ENCODE measurements at places on chromosomes 5 and 9. TPM values are rescaled to one million over a fixed set of nuclear protein-coding genes. Genes with fewer than 3 reads are reported as not detected.

- DNase-seq: no peak
Observed at GRCh38 chr5:6424110-6424659, 24.5 kb upstream of the UBE2QL1 start.

DNA sequence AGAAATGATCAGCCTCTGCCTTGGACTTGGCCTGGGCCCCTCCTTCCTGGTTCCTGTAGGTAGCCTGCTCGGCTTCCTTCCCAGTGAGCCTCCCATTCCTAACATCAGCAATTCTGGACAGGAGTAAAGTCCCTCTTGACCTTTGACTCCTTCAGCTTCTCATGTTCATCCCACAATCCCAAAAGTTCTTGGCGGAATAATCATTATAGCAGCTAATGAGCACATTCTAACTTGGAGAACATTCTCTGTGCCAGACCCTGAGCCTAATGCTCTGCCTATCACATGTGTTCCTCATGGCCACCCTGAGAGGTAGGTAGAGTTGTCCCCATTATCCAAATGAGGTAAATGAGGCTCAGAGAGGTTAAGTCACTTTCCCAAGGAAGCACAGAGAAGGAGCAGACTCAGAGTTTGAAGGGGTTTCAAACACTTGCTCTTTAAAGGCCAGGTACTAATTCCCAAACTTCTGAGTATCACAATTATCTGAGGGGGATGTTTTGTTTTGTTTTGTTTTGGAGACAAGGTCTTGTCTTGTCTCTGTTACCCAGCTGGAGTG, 21.2 kb downstream of the SWI5 start:
- DNase-seq: no peak

The AJM1 gene
- 4.1 TPM for total RNA-seq

The CA9 gene
- total RNA-seq: not detected

- no peak for DNase-seq
Observed at GRCh38 chr5:103589357-103589756, 26.8 kb upstream of the NUDT12 start.
